ENCODE measurements at places on chromosomes 16 and 17. TPM values are rescaled to one million over a fixed set of nuclear protein-coding genes. Genes with fewer than 3 reads are reported as not detected.

CYB5D1 gene
- total RNA-seq = 7.0 TPM

GCGR gene
- not detected for total RNA-seq

PDILT gene
- not detected for total RNA-seq

NKD1 gene
- total RNA-seq = under 0.01 TPM

PMP22 gene
- 18.8 TPM for total RNA-seq

APPBP2 gene
- total RNA-seq = 28.6 TPM

JPH3 gene
- total RNA-seq = under 0.01 TPM

KCNJ12 gene
- 0.61 TPM for total RNA-seq

HSPB9 gene
- not detected for total RNA-seq

SUMO2 gene
- 137 TPM for total RNA-seq

MYH2 gene
- total RNA-seq = not detected

KRTAP1-5 gene
- total RNA-seq = under 0.01 TPM

TPPP3 gene
- total RNA-seq = 0.15 TPM

CKLF gene
- 118 TPM for total RNA-seq

TPSG1 gene
- not detected for total RNA-seq

IRX3 gene
- under 0.01 TPM for total RNA-seq

KRTAP1-1 gene
- total RNA-seq = not detected

KCNAB3 gene
- total RNA-seq = 0.32 TPM

HOXB3 gene
- 5.8 TPM for total RNA-seq

XAF1 gene
- 129 TPM for total RNA-seq

SYCE1L gene
- 0.97 TPM for total RNA-seq

AOC2 gene
- total RNA-seq = 0.46 TPM

PGS1 gene
- 45.1 TPM for total RNA-seq

RAMP2 gene
- total RNA-seq = 5.2 TPM

TAF15 gene
- total RNA-seq = 64.1 TPM

MAF gene
- total RNA-seq = 0.61 TPM

DNAAF1 gene
- not detected for total RNA-seq

UMOD gene
- not detected for total RNA-seq

LUC7L gene
- total RNA-seq = 36.7 TPM

MPO gene
- not detected for total RNA-seq

TEX14 gene
- under 0.01 TPM for total RNA-seq

SP2 gene
- 0.30 TPM for total RNA-seq

OTOA gene
- total RNA-seq = 0.15 TPM

NOG gene
- total RNA-seq = 1.6 TPM

NPIPA2 gene
- total RNA-seq = 2.1 TPM

Measured in epithelial cell of umbilical artery (primary cell).